NCI-H1436 (cell line): ENCODE measurements at places on chromosomes 5 and 9.

GRCh38 chr5:168317096-168317520 lies 25.7 kb downstream of the WWC1 start:
- no peak for DNase-seq

GRCh38 chr5:82985763-82986162 lies 91.4 kb downstream of the TMEM167A start:
- no peak for DNase-seq

DNA sequence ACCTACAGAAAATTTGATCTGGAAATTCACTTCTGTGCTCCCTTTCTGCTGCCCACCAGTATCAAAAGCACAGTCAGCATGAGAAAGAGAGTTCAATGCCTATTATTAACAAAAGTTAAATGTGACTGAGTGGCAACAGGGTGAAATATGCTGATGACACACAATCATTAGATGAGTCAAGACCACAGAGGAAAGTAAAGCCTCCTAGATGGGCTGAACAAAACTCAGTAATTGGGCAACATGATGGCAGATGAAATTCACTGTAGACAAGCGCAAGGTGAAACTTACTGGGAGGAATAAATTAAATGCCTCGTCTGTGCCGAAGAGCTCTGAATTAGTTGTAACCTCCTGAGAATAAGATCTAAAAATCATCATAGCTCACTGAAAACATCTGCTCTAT lies 752.8 kb downstream of the IRX1 start:
- no peak for DNase-seq

DNA sequence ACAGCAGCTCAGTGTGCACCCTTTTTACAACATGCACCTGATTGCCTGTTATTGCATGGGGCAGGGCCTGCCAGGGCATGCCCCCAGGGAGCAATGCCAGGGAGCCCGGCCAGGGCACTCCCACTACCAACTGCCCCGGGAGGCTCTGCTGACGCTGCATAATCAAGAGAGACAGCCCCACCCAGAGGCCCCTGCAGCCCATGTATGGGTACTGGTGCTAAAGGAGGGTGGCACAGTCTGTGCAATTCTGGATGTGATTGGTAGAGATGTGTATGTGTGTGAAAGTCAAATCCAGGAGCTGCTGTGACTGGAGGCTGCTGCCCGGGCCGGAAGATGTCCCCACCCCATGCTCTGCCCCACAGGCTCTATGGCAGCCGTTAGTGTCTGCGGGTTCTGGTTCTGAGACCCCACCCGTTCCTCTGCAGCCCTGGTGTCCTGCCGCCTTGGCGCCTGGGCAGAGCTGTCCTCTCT lies 3.9 kb upstream of the NEURL1B start:
- peak; percentile 83 for DNase-seq

GRCh38 chr9:113542006-113542405 lies 78.5 kb downstream of the RGS3 start:
- DNase-seq: no peak

- no peak for DNase-seq
Observed at GRCh38 chr5:31231177-31231838, 37.8 kb downstream of the CDH6 start.

- no peak for DNase-seq
Observed at GRCh38 chr9:75109210-75109839, 21.0 kb downstream of the OSTF1 start.

DNA sequence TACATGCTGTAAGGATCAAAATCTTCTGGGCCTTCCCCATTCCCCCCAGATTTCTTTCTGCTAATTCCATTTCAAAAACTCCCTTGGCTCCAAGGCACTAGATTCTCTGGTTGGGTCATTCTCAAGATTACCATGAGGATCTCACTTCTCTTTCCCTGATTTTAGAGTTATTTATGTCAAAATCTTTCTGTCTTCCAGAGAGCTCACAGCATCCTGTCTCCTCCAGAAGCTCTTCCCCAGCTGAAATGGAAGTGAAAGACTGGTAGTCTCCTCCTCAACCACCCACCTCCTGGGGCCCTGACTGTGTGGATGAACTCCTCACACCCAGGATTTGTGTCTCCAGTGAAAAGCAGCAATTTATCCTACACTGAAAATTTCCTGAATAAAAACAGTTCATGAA lies 11.9 kb upstream of the ZNF366 start:
- no peak for DNase-seq

GRCh38 chr9:97694769-97695168 lies 2.4 kb downstream of the XPA start:
- DNase-seq: no peak

DNA sequence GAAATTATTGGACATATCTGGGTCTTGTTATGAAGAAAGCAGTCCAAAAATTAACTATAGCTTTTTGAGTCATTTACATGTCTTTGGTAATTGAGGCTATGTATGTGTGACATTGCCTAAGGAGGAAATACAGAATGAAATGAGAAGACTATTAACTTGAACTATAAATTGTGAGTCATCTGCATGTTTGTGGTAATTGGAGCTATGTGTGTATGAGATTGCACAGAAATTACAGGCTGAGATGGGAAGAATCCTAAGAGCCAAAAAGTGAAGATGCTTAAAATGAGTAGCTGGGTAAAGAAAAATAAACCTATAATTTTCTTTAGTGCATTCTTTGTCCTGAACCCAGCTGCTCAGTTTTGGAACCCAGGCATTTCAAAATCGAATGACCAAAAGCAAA lies 747.6 kb upstream of the EDIL3 start:
- DNase-seq: no peak

GRCh38 chr5:68962757-68963484 lies 130.9 kb upstream of the SLC30A5 start:
- DNase-seq: peak; percentile 21

- no peak for DNase-seq
Observed at GRCh38 chr5:55052383-55052931, 28.4 kb downstream of the GZMK start.

- no peak for DNase-seq
Observed at GRCh38 chr9:110065532-110065931, 142.4 kb downstream of the C9orf152 start.

- no peak for DNase-seq
Observed at GRCh38 chr5:154267516-154267915, 77.0 kb downstream of the GALNT10 start.

DNA sequence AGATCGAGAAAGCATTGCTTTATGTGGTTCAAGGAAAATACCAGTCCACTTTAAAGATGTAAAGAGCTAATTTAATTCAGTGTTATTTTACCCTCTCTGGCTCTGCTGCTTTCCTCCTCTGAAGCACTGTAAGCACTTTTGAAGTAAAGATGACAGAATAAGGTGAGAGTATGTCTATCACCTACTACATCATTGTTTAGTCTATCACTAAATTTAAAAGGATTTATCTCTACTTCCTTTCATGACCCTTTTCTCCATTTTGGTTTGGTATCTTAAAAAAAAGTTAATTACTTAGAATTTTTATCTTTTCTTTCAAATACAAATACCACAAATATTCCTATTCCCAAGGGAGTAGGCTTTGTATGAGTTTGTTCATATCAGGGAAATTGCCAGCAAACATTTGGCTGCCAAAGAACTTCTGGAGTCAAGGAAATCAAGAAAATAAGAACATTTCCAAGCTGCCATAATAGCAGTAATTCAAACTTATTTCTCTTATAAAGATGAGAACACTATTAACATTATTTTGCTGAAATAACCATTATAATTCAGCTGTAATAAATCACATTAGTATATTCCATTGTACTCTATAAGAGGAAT lies 77.8 kb downstream of the SLC38A9 start:
- no peak for DNase-seq

- no peak for DNase-seq
Observed at GRCh38 chr9:98750364-98751060, 41.8 kb upstream of the GABBR2 start.

DNA sequence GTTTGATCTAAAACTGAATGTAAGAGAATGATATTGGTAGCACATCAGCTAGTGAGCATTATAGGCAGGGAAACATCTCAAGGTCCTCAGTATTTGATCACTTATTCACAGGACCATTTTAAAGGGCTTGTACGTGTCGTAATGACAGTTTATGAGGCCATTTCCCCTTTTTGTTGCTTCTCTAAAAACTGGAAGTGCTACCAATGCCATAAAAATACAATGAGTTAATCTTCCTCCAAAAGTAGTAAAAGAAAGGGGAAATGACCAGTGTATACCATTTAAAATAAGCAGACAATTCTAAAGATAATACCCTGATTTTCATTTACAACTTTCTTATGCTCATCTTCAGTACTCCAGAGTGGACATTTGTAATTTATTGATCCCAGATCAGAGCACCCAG lies 285.8 kb upstream of the PCSK5 start:
- DNase-seq: no peak

DNA sequence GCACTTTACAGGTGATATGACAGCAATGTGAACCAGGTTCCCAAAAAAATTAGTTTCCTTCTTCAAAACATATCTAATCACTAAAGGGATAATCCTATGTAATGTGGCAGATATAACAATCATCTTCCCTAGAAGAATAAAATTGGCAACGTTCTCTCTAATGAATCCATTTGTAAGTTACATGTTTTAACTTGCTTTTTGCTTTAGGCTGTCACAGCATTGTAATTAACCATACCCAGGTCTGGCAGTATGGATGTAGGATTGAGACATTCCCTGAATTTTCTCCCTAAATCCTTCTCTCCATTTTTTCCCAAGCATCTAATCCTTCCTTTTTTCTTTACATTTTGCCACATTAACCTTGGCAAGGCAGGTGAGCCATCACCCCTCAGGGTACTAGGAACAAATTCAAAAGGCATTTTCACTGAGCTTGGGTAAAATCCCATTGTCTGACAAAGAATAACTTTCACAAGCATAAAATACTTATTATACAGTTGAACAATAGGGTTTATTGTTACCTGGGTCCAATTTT lies 548.3 kb downstream of the SEMA5A start:
- no peak for DNase-seq

DNA sequence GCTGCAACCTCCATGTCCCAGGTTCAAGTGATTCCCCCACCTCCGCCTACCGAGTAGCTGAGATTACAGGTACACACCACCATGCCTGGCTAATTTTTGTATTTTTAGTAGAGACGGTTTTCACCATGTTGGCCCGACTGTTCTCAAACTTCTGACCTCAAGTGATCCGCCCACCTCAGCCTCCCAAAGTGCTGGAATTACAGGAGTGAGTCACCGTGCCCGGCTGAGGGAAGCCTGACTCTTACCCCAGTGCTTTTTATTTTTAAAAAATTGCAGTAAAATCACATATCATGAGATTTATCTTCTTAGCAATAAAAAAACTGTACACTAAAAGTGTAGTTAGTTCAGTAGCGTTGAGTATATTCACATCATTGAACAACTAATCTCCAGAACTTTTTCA lies 105.3 kb downstream of the SLIT3 start:
- DNase-seq: no peak

DNA sequence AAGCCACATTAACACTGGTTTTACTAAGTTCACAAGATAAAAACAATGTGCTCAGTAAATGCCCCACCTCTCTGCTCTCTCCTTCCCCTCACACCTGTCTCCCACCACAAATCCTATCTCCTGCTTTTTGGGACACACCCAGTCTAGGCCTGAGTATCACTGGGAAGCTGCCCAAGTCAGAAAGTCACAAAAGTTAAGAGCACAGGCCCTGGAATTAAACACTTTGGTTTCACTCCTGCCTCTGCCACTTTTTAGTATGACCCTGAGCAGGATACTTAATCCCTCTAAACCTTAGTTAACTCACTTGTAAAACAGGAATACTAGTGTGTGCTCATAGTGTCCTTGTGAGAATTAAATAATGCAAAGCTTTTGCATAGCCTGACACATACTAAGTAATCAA lies 11.3 kb downstream of the C5 start:
- no peak for DNase-seq

DNA sequence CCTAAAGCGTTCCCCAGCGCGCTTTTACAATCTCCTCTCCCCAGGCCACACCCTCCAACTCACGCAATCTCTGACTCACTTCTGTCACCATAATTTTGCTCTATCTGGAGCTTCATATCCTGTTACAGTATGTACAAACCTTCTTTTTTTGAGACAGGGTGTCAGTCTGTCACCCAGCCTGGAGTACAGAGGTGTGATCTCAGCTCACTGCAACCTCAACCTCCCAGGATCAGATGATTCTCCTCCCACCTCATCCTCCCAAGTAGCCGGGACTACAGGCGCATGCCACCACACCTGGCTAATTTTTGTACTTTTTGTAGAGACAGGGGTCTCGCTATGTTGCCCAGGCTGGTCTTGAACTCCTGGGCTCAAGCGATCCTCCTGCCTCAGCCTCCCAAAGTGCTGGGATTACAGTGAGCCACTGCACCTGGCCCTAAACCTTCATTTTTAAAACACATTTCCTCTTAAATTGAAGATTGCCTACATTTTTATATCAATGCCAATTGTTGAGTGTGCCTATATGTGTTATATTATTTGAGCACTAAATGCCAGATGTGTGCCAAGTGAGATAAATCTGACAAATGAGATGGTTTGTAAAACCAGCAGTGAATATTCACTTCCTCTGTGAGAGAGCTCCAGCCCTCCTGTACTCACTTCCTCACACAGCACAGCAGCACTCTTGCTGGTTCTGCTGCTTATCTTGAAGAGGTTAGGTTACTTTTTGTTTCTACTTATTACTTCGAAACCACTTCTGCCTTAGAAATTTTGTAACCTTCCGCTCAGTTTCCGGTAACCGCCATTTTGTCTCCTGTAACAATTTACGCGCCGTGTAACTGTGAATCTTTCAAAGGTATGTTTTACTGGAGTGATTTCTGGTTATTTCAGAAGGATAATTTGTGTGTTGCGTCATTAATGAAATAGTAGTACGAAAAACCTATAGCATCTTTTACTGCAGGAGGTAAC lies 57.9 kb downstream of the DOCK8 start:
- no peak for DNase-seq

DNA sequence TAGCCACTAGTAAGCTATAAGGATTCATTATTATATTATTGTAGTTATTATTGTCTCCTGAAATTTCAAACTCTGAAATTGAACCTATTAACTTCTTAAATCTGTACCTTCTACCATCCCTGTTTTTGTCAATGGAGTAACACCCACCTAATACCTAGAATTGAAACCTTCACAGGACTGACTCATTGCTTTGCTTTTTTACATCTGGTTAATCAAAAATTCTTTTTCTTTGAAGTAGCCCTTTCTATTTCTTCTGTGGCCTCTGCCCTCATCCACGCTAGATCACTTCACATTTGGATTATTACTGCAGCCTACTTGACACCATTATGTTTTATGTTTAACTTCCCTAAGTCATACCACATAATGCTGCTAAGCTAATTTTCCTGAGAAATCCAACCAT lies 35.6 kb downstream of the RBM27 start:
- DNase-seq: no peak

GRCh38 chr5:145111420-145111819 lies 723.7 kb downstream of the PRELID2 start:
- DNase-seq: no peak

DNA sequence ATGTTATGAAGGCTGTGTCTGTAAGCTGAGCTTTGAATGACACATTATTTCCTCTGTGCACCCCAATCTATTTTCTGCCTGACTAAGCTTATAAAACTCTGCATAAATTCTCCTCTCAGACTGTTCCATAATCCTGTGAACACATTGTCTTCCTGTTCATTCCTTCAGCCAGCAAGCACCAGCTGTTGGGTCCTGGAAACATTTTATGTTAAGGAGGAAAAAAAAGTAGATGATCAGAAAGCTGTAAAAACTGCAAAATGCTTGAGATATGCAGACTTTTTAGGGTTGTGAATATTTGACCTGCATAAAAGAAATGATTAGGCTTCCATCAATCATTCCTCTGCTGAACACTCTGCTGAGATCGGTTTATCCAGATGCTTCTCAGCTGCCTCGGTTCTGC lies 1246.0 kb upstream of the DMAC1 start:
- no peak for DNase-seq

- no peak for DNase-seq
Observed at GRCh38 chr9:124680714-124681390, 90.3 kb downstream of the NR6A1 start.

- DNase-seq: no peak
Observed at GRCh38 chr5:96655085-96655484, 7.1 kb upstream of the CAST start.
